Naive thymus-derived CD4-positive, alpha-beta T cell (primary cell): ENCODE measurements at places on chromosomes 16 and 17. TPM values are rescaled to one million over a fixed set of nuclear protein-coding genes. Genes with fewer than 3 reads are reported as not detected.

WNT3 gene
- not detected for total RNA-seq

JPH3 gene
- not detected for total RNA-seq

CCDC154 gene
- 8.9 TPM for total RNA-seq

NKD1 gene
- total RNA-seq = 6.2 TPM

GRCh38 chr16:71421911-71422310 is 19.9 kb downstream of the TLE7 start:
- DNase-seq = peak; percentile 11

GRCh38 chr17:80421381-80422090 is 6.6 kb downstream of the ENDOV start:
- no peak for DNase-seq
